ENCODE measurements at places on chromosomes 11 and 22.

GRCh38 chr11:119749006-119749565, 20.1 kb upstream of the NECTIN1 start:
- no peak for DNase-seq

- no peak for DNase-seq
These were observed 1.0 kb upstream of the TMEM86A start for GRCh38 chr11:18697576-18697975.

GRCh38 chr11:99325847-99326246, 305.1 kb downstream of the CNTN5 start:
- peak; percentile 87 for DNase-seq

GRCh38 chr11:44598831-44599230, 33.4 kb downstream of the CD82 start:
- no peak for DNase-seq

GRCh38 chr11:84608837-84609196, 1018.3 kb downstream of the DLG2 start:
- no peak for DNase-seq

GRCh38 chr11:44955015-44955738, 4.5 kb upstream of the TP53I11 start:
- peak; percentile 67 for DNase-seq

GRCh38 chr11:115581871-115582639, 77.8 kb upstream of the CADM1 start:
- no peak for DNase-seq

- no peak for DNase-seq
These were observed 9.4 kb downstream of the PIM3 start for GRCh38 chr22:49969751-49970527.

- DNase-seq: peak; percentile 7
These were observed 66.5 kb downstream of the GGTLC2 start for GRCh38 chr22:22710719-22711531.

GRCh38 chr22:39176714-39177455, 24.4 kb upstream of the CBX7 start:
- no peak for DNase-seq

DNA sequence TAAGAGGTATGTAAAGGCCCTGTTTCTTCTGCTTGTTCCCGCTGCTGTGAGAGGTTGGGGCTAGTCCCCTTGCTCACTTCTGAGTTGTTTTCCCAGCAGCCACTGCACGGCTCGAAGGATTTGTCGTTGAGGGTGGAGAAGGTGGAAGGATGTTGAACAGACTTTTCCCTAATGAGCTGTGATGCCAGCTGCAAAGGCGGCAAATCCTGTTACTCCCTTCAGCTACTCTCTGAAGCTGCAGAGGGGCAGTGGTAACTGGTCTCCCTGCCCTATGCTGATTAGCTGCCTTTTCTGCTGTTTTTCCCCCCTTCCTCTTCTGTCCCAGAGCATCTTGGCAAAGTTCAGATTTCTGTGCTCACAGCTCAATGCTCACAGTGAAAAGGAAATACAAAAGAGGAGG, 90.4 kb upstream of the SLC25A18 start:
- no peak for DNase-seq

- DNase-seq: no peak
These were observed 12.5 kb upstream of the SMIM35 start for GRCh38 chr11:118098996-118099837.

DNA sequence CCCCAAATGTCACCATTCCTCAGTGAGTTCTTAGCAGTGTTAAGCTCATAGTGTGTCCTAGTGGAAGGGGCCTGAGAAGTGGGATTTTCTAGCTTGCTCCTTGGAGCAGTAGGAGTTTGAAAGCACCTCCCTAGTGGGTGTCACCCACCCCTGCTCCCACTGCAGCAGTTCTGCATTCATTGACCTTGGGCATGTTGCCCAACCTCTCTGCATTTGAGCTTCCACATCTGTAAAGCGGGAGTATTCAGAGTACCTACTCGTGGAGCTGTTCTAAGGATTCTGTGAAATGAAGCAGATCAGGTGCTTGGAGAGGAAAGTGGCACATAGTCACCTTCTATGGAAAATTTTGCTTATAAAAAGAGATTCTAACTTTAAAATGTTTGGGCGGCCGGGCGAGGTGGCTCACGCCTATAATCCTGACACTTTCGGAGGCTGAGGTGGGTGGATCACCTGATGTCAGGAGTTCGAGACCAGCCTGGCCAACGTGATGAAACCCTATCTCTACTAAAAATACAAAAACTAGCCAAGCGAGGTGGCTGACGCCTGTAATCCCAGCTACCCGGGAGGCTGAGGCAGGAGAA, 16.9 kb downstream of the LMO2 start:
- DNase-seq: no peak

DNA sequence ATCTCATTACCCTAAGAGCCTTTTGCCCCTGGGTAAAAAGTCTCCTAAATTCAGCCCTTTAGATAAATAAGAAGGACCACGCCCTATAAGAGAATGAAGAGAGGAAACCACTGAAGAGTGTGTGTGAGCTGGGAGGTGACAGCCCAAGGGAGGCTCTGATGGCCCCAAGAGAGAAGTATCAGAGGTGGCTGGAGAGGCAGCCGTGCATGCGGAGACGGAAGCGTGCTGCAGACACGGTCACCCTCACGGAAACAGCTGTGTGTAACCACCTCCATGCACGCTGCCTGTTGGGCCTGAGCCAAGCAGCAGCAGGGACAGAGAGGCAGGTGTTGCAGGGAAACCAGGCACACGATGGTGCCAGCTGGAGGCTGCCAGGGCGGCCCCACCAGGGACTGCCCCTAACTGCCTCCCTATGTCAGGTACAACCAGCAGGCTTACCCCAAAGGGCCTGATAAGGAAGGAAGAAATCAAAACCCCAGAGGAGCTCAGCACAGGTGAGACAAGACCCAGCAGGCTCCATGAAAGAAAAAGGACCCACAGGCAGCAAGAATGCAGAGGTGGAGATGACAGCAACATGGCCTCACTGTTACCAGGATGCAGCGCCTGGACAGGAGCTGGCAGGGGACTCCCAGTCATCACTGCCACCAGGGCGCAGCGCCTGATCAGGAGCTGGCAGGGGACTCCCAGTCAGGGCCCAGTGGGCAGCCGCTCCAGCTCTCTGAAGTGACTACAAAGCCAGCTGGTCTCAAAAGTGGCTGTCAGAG, 7.8 kb downstream of the LARGE2 start:
- no peak for DNase-seq

- no peak for DNase-seq
These were observed 8.4 kb downstream of the PARVG start for GRCh38 chr22:44188986-44189630.
